ENCODE measurements at places on chromosomes 3 and 15.

- no peak for DNase-seq
Measured at GRCh38 chr15:38724827-38725226, 160.2 kb upstream of the RASGRP1 start.

DNA sequence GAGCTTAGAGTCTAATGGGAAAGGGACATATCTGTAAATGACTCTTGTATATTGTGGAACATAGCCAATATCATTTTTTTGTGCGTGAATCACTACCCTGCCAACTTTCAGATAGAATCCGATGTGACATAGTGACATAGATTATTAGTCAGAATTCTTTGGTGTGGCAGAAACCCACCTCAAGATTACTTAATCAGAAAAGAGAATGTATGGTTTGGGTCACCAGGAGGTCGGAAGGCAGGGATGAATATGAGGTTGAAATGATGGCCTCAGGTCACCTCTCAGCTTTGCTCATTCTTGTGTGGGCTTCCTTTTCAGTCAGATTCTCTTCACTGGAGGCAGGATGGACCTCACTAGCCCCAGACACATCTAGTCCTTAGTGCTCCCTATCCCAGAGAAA lies 41.4 kb downstream of the SNAPC5 start:
- DNase-seq = no peak

DNA sequence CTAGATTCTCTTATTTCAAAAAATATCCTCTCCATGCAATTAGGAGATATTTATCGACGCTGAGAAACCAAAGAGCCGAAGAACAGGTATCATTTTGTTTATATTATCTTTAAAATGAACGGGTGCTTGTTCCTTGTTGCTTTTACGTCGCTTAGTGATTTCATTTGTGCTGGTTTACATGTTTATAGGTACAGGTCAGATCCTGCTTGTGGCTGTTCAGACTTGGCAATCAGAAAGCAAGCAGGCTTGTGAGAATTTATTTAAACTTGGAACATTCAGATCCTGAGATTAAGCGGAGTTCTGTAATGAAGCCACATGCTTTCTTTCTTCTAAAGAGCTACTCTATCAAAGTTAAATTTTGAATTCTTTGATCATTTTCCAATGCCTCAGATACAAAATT lies 43.0 kb upstream of the ATP2C1 start:
- DNase-seq = no peak

DNA sequence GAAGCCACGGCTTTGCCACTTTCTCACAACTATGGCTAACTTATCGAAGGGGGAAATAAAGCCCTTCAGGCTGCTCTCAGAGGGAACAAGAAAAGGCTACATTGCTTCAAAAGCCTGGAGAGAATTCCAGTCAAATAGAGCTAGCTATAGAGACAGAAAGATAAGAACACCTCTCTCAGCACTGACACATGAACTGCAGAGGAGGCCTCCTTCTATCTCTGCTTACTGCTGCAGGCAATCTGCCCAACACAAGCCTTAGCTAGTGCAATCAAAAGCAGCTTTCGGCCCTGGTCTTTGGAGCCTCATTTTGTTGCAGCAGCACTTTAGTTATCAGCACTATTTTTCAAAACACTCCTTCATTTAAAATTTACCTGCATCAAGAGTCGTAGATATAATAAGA lies 118.4 kb upstream of the ROBO1 start:
- DNase-seq = no peak

- no peak for DNase-seq
Measured at GRCh38 chr3:95813244-95813643, 1001.1 kb upstream of the EPHA6 start.

- no peak for DNase-seq
Measured at GRCh38 chr15:51030649-51031316, 63.9 kb downstream of the TNFAIP8L3 start.

DNA sequence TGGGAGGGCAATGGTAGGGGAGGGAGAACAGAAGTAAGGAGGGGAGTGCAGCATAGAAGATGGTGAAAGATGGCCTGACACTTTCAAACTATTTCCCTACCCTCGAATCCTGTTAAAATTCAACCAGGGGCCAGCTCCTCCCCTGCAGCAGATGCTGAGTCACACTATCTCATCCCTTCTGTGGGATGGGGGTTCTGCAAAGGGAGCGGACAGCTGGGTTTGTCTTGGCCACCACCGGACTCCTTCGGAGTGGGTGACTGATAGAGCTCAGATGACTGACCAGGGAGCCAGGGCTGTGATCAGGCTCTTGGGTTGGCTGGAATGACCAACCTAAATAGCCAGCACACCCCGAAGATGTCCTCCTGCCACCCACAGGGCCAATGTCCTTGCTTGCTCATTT lies 33.6 kb upstream of the TMCC1 start:
- DNase-seq = no peak

DNA sequence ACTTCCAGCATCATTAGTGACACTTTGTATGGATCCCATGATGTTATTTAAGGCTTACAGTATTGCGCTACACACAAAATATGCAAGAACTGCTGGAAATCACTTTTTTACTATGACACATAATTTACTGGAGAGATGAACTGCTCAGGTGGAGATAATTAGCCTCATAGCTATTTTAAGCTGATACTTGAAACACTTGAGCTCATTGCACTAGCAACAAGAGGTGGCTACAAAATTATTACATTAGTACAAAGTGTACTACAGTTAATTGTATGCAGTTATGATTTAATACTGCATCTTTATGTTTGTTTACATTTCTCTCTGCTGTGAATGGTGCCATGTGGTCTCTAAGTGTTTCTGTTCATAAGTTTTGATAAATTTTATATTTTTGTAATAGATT lies 6.5 kb upstream of the LZTFL1 start:
- no peak for DNase-seq

DNA sequence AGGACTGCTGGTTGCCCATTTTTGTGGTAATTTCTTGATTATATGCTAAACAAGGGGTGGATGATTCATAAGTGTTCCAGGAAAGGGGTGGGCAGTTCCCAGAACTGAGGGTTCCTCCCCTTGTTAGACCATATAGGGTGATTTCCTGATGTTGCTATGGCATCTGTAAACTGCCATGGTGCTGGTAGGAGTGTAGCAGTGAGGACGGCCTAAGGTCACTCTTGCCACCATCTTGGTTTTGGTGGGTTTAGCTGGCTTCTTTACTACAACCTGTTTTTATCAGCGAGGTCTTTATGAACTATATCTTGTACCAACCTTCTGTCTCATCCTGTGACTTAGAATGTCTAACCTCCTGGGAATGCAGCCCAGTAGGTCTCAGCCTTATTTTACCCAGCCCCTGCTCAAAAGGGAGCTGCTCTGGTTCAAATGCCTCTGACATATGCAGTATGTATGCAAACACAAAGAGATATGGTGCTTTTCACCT lies 46.2 kb downstream of the C3orf38 start:
- DNase-seq = peak; percentile 18

DNA sequence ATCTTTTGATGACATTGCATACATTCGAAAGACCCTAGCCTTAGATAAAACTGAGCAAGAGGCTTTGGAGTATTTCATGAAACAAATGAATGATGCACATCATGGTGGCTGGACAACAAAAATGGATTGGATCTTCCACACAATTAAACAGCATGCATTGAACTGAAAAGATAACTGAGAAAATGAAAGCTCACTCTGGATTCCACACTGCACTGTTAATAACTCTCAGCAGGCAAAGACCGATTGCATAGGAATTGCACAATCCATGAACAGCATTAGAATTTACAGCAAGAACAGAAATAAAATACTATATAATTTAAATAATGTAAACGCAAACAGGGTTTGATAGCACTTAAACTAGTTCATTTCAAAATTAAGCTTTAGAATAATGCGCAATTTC lies 16.7 kb downstream of the KCNMB3 start:
- no peak for DNase-seq
